ENCODE measurements at places on chromosomes 16 and 17.
A peak's percentile ranks its signal among the peaks of the same experiment; 100 is the strongest.

GRCh38 chr17:59825533-59826322, 67.0 kb downstream of the TUBD1 start:
- no peak for DNase-seq

DNA sequence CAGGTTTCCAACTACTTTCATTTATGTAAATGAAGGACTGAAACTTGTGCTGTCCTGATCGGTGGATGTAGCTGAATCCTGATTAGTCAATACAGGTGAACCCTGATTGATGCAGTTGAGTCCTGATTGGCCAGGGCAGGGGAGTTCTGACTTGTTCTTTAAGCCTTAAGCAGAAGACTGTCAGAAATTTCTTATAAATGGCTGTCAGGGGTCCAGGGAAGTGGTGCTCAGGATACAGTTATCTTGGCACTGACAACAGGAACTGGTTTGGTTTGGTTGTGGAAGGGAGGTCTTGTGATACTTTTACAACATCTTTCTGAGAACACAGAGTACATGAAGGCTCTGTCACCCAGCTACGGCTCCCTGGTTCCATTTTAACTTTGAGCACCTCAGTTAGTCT, 132.1 kb downstream of the KCNJ12 start:
- no peak for DNase-seq

- DNase-seq, result no peak
Observed at GRCh38 chr16:50745940-50746339, 4.1 kb downstream of the CYLD start.

- peak; percentile 91 for DNase-seq
Observed at GRCh38 chr17:82126556-82127314, 28.7 kb upstream of the FASN start.

GRCh38 chr17:32486111-32486700, 587 bp upstream of the CDK5R1 start:
- peak; percentile 62 for DNase-seq

GRCh38 chr17:31915456-31916100, 14.1 kb upstream of the UTP6 start:
- DNase-seq, result no peak
